ENCODE measurements at places on chromosomes 3 and 15.

DNA sequence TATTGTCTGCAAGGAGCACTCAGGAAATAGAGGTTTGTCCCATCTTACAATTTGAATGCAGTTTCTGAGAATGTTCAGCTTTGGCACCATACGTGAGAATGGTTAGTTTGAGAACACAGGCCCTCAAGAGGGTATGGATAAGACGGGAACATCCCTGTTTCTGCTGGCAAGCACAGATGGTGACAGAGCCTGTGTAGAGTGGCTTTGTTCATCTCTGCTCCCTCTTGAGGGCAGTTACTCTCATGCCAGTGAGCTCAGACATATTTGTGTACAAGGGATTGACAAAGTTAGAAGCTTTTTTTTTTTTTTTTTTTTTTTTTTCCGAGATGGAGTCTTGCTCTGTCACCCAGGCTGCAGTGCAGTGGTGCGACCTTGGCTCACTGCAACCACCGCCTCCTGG is 71.5 kb upstream of the FILIP1L start:
- DNase-seq: no peak

GRCh38 chr3:9397906-9398699 is 688 bp downstream of the SETD5 start:
- DNase-seq: peak; percentile 51

GRCh38 chr15:83571820-83572707 is 81.9 kb upstream of the ADAMTSL3 start:
- no peak for DNase-seq

DNA sequence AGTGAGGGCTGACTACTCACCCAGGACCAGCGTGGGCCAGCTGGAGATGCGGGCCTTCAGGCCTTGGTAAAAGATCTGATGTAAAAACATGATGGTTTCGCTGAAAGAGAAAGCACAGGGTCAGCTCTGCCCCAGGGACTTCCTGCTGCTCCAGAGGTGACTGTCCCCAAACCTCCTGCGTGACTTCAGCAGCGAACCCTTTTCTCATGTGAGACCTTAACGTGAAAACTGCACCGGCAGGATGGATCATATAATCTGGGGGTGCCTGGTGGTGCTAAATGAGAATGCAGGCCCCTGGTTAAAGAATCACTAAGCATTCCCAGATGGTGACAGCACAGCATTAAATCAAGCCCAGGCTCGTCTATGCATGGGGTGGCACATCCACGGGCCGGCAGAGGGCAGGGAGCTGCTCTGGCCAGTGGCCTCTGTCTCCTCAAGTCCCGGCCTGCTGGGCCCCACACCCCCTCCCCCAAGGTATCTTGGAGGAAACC is 55.4 kb downstream of the RASGRF1 start:
- no peak for DNase-seq

GRCh38 chr15:29645841-29646240 is 176.4 kb downstream of the TJP1 start:
- DNase-seq: no peak

- DNase-seq: no peak
These were observed 771.2 kb upstream of the ARRDC4 start for GRCh38 chr15:97189162-97189780.

DNA sequence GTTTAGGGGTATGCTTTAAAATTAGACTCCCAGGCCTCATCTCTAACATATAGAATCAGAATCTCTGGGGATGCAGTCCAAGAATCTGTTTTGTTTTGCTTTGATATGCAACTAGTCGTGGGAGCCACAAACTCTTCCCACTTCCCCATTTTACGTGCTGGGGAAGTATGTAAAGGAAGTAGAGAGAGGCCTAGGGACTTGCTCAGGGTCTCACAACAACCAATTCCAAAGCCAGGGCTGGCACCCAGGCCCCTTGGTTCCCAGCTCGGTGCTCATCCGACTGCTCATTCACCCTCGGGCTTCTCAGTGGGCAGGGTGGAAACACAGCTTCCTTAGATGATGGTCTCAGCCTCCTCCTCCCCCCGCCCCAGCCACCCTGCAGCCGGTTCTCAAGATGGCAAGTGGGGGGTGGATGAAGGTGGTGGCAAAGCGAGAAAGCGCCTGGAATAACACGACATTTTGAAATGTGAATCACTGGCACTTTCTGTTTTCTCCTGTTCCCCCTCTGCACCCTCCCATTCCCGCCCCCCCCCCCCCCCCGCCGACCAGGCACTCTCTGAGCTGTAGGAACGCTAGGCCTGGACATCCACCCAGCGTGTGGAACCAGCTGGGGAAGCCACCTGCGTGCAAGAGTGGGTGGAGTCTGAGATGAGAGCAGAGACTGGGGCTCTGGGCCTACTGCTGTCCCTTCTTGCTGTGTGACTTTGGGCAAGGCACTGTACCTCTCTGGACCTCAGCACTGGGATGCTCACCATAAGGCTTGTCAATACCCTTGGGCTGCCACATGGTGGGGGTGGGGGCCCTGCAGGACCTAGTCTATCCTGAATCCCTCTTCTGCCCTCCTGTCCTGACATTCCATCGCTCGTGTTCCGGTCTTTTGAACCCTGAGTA is 214.5 kb downstream of the RPLP1 start:
- DNase-seq: no peak

DNA sequence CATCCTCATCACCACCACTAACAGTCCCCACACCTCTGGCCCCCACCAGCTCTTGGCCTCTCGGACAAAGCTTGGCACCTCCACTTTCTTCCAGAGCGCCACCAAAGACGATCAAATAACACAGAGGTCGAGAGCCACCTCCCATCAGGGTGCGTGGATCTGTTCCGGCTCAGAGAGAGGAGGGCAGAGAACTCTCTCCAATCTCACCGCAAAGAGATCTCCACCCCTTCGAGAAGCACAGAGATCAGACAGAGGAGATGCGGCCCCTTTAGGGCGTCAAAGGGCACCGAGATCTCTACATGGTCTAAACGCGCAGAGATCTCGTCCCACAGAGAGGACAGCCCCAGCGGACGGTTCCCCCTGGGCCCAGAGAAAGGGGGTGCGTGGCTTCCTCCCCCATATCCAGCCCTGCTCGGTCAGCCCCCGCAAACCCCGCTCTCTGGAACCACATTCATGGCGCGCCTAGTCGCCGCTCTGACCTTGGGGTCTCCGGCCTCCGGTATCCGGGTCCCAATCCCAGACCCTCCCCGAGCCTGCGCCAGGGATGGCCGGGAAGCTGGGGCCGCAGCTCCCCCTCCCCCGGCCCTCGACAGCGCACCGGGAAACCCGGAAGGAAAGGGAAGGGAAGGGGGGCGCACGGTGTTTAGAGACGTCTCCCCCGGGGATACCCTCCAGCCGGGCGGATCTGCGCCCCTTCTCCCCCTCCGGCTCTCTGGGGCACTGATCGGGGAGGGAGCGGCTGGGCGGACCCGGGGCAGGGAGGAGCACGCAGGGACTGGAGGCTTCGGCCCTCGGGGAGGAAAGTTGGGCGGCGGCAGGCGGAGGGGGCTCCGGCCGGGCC is 608 bp downstream of the SCN5A start:
- DNase-seq: no peak

DNA sequence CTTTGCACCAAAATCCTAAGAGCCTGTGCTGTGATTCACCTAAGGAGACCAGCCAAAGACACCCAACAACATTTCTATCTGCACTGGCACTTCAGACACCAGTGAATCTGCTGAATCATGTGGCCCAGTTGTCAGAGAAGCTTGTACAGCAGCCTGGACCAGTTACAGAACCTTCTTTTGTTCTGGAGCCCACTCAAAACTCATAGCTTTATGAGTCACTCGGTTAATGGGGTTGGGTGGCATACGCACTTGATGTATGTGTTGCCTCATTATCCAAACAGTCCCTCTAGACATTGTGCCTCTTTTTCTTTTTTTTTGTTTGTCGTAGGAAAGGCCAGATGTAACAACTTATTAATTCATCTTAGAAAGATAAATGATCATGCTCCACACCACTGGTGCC is 25.6 kb upstream of the GOLGA6L2 start:
- DNase-seq: no peak

DNA sequence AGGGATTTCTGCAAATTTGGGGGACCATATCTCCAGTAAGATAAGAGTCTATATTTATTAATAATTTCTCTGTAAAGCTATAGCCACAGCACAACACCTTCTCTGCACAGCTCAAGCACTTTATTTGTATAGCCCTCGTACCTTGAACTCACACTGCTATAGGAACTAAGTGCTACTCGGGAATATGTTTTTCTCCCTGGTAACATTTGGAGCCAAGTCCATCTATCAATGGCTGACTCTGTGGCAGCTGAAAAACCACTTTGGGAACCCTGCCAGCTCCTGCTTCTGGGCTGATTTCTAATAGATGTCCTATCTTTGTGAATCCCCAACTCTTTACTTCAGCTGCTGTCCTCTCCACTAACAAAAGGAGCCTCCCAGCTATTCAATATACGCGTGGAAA is 298.5 kb downstream of the GBE1 start:
- DNase-seq: no peak

GRCh38 chr15:54568381-54568780 is 590.1 kb downstream of the UNC13C start:
- DNase-seq: no peak

GRCh38 chr3:126438746-126439145 is 36.9 kb downstream of the ZXDC start:
- no peak for DNase-seq

- DNase-seq: no peak
These were observed 101.3 kb downstream of the DPH6 start for GRCh38 chr15:35444557-35445204.

Data from prostate gland (tissue), 2 donors.